NCI-H1417 treated with DMSO at 0.1 percent for 48 hours (cell line): ENCODE measurements at places on chromosomes 6 and 20.

DNA sequence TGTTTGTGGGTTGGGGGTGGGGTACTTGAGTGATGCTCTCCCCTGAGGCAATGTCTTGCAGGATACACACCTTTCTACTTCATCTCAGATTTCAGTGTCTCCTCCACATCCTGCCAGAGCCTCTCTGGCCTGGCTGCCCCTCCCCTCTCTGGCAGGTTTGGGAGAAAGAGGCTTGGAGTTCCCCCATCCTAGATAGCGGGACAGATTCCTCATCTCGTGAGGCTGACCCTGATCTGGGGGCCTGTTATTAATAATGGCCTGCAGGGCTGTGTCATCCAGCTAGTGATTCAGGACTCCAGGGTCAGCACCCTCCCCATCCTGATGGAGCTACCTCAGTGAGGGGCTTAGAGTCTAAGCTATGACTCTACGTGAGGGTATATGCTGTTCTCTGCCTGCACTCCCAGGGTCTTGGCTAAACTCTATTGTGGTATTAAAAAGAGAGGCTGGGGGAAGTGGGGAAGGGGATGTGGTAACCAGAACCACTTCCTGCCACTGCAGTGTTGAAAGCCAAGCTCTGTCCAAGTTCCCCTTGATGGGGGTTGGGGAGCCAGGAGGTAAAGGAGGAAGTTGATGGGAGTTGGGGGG is 3.7 kb upstream of the MMP9 start:
- DNase-seq, result no peak

- DNase-seq, result no peak
These were observed 132.8 kb downstream of the FNDC1 start for GRCh38 chr6:159301810-159302593.

DNA sequence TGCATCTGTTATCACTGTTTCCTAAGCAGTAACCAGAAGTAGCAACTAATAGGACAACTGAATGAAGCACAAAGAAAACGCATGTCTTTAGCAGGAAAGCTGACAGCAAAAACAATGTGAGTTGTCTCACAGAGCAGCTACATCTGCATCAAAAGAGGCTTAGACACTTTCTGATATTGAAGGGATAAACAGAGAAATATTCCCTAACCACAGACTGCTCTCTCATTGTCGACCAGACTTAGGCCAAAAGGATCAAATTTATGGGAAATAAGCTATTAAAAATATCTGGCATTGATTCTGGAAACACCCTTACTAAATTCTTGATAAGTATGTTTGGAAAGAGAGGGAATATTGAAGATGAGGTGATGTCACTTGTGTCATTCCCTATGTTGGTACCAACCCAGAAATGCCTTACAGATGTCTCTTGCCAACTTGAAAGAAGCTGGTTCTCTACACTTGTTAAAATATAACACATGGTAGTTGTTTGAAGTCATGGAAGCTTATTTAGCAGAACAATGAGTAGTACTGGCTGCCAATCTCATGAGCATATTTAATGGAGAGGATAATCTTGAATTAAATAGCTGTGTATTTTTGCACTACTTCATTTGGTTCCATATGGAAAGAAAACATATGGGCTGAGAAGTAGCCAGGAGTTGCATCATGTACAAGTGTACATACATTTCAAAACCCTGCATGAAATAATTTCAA is 929.3 kb upstream of the MAN1A1 start:
- DNase-seq, result no peak

- no peak for DNase-seq
These were observed 86.2 kb downstream of the VEGFA start for GRCh38 chr6:43856005-43856765.

- no peak for DNase-seq
These were observed 3.2 kb downstream of the SULF2 start for GRCh38 chr20:47782076-47782475.

DNA sequence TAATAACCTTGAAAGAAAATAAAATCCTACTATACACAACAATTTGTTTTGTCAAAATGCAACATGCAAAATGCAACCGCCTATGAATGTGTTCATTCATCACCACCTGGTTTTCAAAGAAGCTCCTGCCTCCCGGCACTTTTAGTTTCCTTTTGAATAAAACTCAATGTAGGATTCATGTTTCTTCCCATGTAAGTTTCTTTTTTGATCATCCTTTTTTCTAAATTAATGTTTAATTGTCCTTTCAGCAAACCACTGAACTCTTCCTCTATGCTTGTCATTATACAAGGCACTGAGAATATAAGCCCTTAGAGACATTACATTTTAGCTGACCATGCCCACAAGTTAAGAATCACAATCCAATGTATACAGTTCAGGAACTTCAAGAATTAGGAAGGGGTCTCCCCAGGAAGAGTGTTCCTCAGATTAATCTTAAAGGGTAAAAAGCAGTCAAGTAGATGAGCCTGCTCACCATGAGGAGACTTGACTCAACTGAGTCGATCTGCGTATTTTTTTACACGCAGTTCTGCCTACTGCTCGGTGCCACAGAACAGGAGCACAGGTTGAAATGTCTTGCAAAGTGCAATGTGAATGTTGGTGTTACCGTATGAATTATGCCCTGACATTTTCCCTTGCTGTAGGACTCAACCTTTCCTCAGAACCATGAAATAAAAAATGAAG is 7.2 kb upstream of the THEMIS start:
- no peak for DNase-seq

- DNase-seq, result no peak
These were observed 71.3 kb upstream of the IYD start for GRCh38 chr6:150297327-150298029.

GRCh38 chr6:105810105-105810921 is 275.8 kb upstream of the PRDM1 start:
- no peak for DNase-seq

- DNase-seq, result no peak
These were observed 35.1 kb downstream of the PKIB start for GRCh38 chr6:122645256-122645655.

DNA sequence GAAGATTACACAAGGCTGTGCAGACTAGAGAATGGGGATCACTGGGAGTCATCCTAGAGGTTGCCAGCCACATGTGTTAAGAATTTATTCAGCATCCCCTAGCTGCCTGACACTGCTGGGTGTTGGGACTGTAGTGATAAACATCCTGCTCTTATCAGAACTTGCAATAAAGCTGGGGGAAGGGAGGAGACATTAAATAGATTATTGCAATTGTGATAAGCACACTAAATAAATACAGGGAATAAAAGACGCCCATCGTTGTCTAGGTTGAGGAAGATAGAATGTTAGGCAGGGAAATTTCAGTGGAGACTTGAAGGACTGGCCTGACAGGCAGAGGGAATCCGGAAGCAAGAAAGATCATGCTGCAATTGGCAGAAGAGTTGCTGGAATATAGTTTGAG is 33.2 kb upstream of the TRAM2 start:
- no peak for DNase-seq

GRCh38 chr20:50558483-50558925 is 48.3 kb downstream of the PTPN1 start:
- DNase-seq, result no peak
